Ammon's horn (tissue), 1 donor: ENCODE measurements at places on chromosomes 13 and 19.

DNA sequence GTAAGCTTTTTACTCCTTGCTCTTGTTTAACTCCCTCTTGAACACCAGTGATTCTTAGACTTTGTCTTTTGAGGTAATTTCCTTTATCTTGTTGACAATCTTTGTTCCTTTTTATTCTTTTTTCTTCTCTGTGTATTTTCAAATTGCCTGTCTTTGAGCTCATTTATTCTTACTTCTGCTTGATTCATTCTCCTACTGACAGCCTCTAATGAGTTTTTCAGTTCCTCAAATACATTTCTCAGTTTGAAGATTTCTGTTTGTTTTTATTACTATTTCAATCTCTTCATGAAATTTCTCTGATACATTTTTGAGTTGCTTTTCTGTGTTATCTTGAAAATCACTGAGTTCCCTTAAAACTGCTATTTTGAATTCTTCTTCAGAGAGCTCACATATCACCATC, 154.1 kb downstream of the ATP8A2 start:
- no peak for DNase-seq

DNA sequence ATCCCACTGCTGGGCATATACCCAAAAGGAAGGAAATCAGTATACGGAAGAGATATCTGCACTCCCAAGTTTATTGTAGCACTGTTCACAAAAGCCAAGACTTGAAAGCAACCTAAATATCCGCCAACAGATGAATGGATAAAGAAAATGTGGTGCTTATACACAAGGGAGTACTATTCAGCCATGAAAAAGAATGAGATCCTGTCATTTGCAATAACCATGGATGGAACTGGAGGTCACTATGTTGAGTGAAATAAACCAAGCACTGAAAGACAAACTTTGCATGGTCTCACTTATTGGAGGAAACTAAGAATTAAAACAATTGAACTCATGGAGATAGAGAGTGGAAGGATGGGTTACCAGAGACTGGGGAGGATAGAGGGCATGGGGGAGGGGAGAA, 6.5 kb upstream of the SIGLEC14 start:
- no peak for DNase-seq

GRCh38 chr13:47480121-47480520, 521.0 kb downstream of the SUCLA2 start:
- DNase-seq, result no peak

- DNase-seq, result no peak
Measured at GRCh38 chr13:21324803-21325202, 134.3 kb downstream of the ZDHHC20 start.

- no peak for DNase-seq
Measured at GRCh38 chr13:36082396-36082795, 48.8 kb downstream of the DCLK1 start.

GRCh38 chr19:5407356-5407755, 47.9 kb upstream of the ZNRF4 start:
- no peak for DNase-seq

- no peak for DNase-seq
Measured at GRCh38 chr13:108927615-108928014, 298.2 kb downstream of the MYO16 start.

DNA sequence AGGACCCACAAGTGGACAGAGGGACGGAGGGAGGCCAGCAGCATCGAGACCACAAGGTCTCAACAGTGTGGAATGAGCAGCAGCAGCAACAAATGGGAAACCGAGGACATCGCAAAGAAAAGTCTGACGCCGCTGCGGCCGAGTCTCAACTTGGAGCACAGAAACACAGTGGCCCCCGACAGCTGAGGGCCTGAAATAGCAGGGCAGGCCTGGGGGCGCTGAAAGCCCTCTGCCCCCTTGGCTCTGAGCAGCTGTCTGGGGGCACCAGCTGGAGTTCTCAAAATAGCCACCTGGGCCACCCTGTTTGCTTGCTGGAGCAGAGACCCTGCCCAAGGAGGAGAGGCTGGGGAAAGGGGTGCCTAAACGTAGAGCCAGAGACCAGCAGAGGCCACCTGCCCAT, 5.9 kb upstream of the ISYNA1 start:
- no peak for DNase-seq

DNA sequence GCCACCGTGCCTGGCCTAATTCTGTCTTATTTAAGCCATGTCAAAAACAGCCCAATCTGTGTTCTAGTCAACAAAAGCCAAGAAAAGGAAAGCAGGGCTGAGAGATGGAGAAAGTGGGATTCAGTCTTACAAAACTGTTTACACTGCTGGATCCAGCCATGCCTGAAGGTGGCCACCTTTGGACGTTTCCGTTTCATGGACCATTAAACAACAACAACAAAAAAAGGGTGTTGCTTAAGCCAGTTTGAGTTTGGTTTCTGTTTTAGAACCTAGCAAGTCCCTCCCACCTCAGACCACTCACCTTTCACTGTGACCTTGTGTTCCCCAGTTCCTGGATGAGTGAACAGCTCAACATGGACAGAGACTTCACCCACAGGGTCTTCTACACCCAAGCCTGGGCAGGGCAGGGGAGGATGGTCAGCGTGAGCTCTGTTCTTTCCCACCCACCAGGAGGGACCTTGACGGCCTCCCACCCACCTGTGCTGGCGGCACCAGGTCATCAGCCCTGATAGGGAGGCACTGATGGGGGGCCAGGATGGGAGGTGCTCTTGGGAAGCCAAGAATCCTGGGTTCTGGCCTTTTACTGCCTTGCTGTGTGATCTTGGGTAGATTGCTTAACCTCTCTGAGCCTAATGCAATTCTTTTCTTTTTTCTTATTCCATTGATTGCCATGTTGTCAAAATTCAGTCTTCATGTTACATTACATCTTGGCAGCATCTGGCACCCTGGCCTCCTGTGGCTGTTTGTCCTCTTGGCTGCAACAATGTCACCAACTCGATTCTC, 56.2 kb downstream of the COLGALT1 start:
- no peak for DNase-seq

DNA sequence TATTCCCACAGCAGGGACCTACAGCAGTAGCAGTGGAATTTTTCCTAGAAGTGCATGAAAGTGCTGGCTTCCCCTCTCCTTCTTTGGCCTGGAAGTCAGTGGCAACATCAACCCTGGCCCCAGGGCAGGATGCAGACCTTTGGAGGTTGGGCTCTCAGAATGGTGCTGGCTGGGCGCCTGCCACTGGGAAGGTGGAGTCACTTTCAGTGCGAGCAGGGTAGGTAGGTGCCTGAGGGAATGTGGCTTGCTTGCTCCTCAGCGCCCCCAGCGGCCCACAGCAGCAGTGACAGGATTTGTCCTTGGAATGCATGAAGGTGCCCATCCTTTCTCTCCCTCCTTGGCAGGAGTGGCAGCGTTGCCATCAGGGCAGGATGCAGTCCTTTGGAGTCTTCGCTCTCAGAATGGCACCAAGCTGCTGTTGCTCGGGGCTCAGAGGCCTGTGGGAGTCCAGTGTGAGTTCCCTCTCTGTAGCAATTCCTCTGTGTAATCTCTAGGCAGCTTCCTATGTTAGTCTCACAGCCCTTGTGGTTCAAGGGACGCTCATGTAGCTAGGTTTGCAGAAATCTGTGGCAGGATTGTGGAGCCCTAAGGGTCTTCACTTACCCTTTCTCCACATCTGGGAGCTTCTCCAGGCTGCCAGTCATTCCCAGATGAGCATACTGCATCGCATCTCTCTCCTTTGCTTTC, 354.4 kb upstream of the DACH1 start:
- DNase-seq, result no peak

DNA sequence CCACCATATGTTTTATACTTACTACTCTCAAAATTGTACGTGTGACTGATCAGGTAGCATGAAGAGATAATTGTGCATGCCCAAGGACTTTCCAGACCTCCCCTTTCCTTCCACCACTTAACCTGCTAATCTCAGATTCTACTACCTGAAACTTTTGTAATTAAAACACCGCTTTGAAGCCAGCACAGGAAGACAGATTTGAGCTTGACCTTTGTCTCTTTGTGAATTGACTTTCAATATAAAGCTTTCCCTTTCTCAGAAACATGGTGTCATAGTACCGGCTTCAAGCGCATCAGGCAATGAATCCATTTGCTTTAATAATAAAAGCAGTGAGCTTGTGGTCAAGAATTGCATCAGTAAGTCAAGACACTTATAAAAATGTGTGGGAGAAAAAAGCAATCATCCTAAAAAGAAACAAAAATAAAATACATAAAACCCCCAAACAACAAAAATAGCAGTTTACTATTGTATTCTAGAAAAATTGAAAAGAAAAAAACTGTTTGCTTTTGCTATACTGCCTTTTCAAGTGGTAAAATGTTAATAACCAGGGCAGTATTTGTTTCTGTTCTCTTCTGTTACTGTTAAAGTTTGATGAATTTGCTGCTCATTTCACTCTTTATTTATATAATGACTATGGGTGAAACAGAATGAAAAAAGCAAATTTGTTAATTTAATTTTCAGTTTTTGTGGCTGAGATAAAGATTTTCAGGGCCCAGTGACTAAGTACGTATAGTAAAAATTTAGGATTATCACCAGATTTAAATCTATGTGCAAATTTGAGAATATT, 2075.3 kb downstream of the PCDH9 start:
- no peak for DNase-seq

GRCh38 chr13:51542346-51543242, 41.7 kb upstream of the WDFY2 start:
- DNase-seq, result peak; percentile 39

GRCh38 chr19:39032063-39032918, at the start of gene FBXO27:
Gene FBXO27 (minus strand): TSS chr19:39032549. CDS start chr19:39032227, 322 bp downstream.
- peak; percentile 71 for DNase-seq

DNA sequence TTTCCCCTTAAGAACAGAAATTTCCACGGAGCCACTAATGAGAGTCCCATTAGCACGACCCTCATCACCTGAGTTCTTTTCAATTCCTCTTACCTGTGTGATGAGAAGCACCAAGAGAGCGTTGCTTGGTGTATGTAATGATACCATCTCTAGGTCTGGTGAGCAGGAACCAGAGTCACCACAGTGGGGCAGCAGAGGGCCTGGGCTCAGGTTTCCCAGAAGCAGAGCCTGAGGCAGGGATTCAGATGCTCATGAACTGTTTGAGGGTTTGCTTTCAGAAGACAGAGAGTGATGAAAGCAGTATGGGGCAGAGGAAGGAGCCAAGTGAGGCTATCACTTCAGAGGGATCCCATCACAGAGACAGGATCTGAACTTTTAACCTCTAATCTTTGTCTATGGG, 3.1 kb upstream of the PTPRH start:
- DNase-seq, result no peak

DNA sequence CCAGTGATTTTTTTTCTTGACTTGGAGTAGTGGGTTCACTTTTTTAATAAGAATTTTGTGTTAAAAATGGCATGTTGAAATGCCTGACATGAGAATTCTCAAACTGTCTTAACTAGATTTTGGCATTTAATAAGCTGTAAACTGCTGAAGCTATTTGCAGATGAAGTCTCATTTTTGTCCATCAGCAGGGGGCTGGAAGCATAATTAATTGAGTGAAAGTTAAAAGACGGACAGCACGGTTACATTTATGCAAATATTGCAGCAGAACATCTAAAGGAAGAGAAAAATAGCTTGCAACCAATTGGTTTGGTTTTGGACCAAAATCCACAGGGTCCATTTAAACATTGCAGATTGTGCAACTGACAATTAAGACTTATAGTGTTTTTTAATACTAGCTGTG, 837.3 kb upstream of the KLHL1 start:
- DNase-seq, result no peak

DNA sequence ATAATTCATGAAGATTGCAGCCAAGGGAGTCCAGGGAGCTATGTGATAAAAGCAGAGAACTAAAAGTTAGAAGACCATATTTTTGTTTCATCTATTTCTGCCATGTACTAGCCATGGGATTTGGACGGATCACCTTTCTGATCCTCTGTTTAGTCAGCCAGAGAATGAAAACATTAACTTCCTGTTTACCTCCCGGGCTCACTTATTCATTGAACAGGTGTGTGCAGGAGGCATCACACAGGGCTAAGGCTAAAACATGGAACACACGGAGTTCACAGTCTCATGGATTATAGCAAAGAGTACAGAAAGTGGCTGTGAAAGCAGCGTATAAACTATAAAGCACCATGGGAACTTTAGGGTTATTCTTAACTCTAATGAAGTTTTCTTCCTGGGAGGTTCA, 96.8 kb downstream of the GPR12 start:
- no peak for DNase-seq
